ENCODE measurements at places on chromosomes 1 and 21.
A peak's percentile ranks its signal among the peaks of the same experiment; 100 is the strongest.

GRCh38 chr1:224252479-224252878 is 69.4 kb downstream of the DEGS1 start:
- no peak for DNase-seq

GRCh38 chr1:147266381-147266780 is 23.9 kb downstream of the CHD1L start:
- DNase-seq = no peak

GRCh38 chr1:92792340-92792782 is 7.5 kb upstream of the EVI5 start:
- DNase-seq = no peak

DNA sequence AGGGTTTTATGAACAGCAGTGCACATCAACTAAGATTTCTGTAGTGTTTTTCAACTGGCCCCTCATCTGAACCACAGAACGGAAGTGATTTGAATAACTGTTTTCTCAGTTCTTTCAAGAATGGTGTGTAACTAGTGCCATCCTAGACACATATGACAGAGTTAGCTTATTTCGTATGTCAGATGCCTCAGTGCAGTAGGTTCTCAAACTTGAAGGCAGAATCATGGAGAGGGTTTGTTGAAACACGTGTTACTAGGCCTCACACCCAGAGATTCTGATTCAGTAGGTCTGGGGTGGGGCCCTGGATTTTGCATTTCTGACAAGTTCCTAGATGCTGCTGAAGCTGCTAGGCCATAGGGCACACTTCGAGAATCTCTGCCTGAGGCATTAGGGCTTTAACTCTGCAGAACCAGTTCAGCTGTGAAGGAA is 49.0 kb downstream of the SCCPDH start:
- no peak for DNase-seq

GRCh38 chr1:211611818-211612217 is 32.9 kb upstream of the SLC30A1 start:
- no peak for DNase-seq

GRCh38 chr1:46807046-46807972 is 8.5 kb downstream of the CYP4B1 start:
- no peak for DNase-seq

GRCh38 chr21:46532080-46532479 is 72.8 kb downstream of the S100B start:
- no peak for DNase-seq

DNA sequence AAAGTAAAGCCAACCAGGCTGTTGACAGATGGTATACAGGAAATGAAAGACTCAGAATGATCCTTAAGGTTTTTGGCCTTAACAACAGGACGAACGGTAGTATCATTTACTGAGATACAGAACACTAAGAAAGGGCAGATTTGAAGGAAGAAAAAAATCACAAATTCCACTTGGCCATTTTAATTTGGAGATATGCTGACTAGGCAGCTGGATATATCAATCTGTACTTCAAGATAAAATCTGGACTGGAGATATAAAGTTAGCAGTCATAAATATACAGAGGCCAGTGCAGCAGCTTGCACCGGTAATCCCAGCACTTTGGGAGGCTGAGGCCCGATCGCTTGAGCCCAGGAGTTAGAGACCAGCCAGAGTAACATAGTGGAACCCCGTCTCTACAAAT is 1.3 kb downstream of the NVL start:
- no peak for DNase-seq

GRCh38 chr1:116325922-116326321 is 47.1 kb upstream of the ATP1A1 start:
- peak; percentile 5 for DNase-seq

GRCh38 chr1:15950763-15951295 is 25.1 kb downstream of the ZBTB17 start:
- peak; percentile 54 for DNase-seq

DNA sequence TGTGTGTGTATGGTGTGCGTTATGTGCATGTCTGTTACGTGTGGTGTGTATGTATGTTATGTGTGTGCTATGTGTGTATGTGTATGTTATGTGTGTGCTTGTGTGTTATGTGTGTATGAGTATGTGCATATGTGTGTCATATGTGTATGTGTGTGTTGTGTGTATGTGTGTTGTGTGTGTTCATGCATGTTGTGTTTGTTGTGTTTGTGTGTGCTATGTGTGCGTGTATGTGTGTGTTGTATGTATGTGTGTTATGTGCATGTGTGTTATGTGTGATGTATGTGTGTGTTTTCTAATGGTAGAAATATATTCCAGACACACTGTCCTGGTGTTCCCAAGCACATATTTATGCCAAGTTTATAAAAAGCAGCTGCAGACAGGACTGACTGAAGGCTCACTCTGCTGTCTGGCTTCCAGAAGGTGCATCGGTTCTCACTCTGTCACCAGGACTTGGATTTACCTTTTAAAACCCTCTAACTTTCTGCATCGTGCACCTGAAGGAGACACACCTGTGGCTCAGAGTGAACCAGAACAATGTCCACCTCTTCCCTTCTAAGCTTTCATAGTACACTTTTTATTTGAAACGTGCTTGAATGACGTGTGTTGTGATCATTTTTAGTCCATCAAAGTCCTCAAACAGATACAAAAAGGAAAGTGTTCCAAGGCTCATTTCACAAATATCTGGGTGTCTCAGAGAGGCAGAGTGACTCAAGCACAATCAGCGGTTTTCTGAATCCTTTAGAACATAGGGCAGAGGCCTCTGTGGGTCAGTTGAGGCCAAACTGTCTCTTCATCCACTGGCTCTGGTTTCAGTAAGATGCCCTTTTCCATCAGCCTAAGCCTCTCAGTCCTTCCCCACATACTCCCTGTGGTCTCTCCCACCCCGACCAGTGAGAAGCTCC is 49.9 kb downstream of the TOMM20 start:
- DNase-seq = no peak

GRCh38 chr1:22832414-22832786 is 121.8 kb downstream of the EPHB2 start:
- DNase-seq = no peak

- no peak for DNase-seq
Measured at GRCh38 chr1:226725897-226726267, 13.2 kb downstream of the ITPKB start.

- DNase-seq = peak; percentile 82
Measured at GRCh38 chr1:160795951-160796383, at the start of gene LY9. Gene LY9 (plus strand): TSS chr1:160796174. CDS start chr1:160796188, 14 bp downstream.

DNA sequence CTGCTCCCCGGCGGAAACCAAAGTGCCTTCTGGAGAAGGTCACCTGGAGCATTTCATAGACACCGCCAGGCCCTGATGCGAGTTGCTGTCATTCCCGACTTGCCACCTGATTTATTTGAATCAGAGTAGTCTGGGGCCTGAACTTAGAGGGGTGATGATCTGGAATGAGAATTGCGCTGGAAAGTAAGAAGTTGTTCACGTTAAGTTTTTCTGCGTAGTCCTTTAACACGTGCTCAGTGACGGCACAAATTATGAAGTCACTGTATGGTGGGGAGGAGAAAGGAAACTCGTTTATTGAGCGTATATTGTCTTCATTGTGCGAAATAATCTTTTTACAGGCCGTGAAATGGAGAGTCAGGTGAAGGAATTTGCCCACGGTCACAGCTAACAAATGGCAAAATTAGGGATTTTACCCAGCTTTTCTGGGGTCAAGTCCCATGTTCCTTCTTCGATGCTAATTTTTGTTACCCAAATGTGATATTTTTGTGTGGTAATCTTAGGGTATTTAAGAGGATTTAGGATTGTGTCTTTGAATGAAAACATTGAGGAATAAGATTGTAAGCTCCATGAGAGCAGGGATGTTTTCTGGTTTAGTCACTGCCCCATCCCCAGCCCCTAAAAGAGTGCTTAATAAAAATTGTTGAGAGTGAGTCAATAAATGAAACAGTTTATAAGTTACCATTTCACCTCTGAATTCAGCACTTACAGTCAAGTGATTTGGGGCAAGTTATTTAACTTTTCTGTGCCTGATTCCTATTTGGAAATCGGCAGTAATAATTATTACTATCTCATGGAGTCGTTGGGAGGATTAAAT is 46.4 kb upstream of the NBL1 start:
- DNase-seq = no peak

DNA sequence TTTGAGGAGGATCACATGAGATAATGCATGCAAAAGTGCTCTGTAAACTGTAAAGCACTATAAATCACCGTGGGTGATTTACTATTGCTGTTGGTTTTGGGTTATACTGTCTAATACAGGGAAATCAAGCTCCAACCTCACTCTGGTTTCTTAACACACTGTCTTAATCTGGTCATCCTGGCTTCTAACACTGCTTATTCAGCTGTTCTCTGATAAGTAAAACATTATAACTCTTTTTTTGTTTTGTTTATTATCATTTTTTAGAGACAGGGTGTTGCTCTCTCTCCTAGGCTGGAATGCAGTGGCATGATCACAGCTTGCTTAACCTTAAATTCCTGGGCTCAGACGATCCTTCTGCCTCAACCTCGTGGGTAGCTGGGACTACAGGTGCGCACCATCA is 21.9 kb upstream of the LSM10 start:
- no peak for DNase-seq

GRCh38 chr1:194227161-194227560 is 1040.7 kb upstream of the B3GALT2 start:
- DNase-seq = no peak

DNA sequence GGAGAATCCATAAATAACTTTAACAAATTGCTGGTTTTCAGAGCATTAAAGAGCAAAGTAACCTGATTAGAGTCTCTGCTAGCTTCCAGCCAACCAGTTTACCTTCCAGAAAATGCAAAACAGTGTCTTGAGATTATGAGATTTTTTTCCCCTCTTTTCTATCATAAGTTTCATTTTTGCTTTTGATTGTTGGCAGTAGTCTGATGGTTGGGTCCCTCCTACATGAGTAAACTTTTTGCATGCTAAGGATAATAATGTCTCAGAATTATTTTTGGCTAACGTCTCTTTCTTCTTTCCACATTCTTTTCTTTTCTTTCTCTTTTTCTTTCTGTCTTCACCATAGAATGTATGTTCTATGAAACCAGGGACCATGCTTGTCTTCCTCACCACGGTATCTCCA is 6.3 kb upstream of the ADAMTS5 start:
- no peak for DNase-seq

- DNase-seq = no peak
Measured at GRCh38 chr1:97524211-97524610, 396.6 kb downstream of the DPYD start.

DNA sequence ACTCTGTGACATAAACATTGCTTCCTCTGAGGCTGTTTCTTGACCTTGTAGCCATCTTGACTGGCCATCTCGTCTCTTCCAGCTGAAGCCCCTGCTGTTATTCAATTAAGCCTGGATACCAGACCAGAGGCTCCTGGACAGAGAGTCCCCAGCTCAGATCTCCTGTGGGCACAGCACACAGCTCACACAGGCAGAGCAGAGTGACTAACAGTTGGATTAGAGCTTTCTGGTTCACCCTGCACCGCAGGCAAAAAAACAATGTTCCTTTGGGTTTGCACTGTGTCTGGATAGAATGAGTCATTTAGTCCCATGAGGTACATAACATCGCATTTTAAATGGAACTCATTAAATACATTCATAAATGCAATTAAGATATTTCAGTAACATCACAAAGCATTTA is 33.4 kb upstream of the USH2A start:
- no peak for DNase-seq

DNA sequence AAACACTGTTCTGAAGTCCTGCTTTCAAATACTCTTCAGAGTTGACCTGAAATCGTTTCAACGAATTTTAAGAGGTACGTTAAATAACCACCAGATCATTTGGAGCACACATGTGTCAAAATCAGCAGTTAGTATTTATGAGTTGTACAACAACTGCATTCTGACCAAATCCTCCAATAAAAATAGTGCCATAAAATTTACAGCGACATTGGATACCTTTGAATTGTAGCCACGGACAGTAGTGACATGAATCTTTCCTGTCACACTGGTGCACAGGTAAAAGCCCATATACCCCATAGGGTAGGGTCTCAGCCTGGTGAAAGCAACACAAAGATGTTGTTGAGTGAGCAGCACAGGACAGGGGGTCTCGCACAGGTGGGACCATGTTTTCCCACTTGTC is 121.5 kb downstream of the CLIC6 start:
- no peak for DNase-seq

GRCh38 chr1:156050376-156050775 is 3.2 kb downstream of the UBQLN4 start:
- DNase-seq = no peak

GRCh38 chr1:41449326-41449921 is 35.1 kb downstream of the EDN2 start:
- no peak for DNase-seq

- DNase-seq = no peak
Measured at GRCh38 chr21:39124681-39125251, 58.5 kb downstream of the PSMG1 start.

- DNase-seq = no peak
Measured at GRCh38 chr1:29469457-29469856, 233.1 kb downstream of the PTPRU start.

DNA sequence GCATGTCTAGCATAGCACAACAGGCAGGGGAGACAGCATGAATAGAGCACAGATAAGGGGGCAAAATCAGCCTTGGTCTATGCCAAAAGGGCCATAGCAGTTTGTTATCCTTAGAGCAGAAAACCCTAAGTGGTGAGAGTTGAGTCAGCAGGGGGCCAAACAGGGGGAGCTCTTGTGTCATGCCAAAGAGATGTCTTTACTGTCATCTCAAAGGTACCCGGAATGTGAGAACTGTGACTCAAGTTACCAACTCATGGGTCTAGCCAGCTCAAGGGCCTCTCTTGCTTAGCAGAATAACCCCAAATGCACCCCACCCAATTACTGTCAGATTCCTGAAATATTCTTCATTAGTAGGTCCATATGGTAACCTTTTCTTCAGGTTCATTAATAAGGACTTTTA is 45.9 kb upstream of the NRDC start:
- DNase-seq = no peak

- DNase-seq = no peak
Measured at GRCh38 chr1:88662723-88663122, 21.4 kb upstream of the PKN2 start.

GRCh38 chr1:186762653-186763052 is 66.1 kb upstream of the PLA2G4A start:
- DNase-seq = no peak

DNA sequence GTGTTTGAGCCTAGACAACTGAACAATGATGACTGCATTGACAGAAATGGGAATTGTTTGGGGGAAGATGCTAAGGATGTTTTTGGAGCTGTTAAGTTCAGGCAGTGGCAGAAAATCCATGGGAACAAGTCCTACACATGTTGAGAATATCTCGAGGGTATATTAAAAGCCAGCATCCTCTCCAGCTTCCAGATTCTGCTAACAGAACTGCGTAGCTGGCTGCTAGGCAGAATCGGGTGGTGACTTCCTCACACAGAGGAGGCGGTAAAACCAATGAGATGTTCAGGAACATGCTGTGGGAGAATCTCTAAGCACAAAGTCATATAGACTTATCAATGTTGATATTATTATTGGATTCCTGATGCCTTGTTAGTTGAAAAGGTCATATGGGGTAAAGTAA is 14.8 kb downstream of the FAM163A start:
- no peak for DNase-seq

DNA sequence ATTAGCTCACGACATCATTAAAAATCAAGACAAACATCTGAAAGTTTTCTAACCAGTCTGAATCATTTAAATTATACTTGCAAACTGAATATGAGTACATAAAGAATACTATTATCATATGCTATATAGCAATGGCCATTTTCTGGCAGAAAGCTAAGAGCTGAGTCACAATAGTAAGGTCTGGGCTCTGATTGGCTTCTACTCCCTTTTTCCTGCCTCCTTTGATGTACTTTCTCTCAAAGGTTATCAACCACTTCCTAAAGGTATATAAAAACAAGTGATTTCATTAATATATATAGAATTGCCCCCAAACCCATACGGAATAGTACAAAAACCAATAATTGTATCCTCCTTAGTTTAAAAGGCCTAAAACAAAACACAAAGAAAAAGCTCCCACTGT is 7.0 kb downstream of the KCNA3 start:
- no peak for DNase-seq

- no peak for DNase-seq
Measured at GRCh38 chr1:60390593-60391282, 317.2 kb upstream of the C1orf87 start.

Measured in T-helper 22 cell (primary cell).